Neural progenitor cell (in vitro differentiated cells): ENCODE measurements at places on chromosomes 6 and 20. TPM values are rescaled to one million over a fixed set of nuclear protein-coding genes. Genes with fewer than 3 reads are reported as not detected.
A peak's percentile ranks its signal among the peaks of the same experiment; 100 is the strongest.

The ATRN gene
- total RNA-seq = 31.2 and 36.8 TPM in 2 replicates

The MACROD2 gene
- 11.9 and 12.1 TPM in 2 replicates for total RNA-seq

GRCh38 chr6:119040636-119041035 is 37.8 kb downstream of the FAM184A start:
- H3K4me1 ChIP-seq = peaks cover 17% of the 10 kb centered on the region
- no peak overlapping the region for H3K27ac ChIP-seq
- DNase-seq = no peak
- H3K27me3 ChIP-seq = no peaks in the 10 kb centered on the region
- no peak overlapping the region for H3K4me3 ChIP-seq
- H3K36me3 ChIP-seq = no peaks in the 10 kb centered on the region

DNA sequence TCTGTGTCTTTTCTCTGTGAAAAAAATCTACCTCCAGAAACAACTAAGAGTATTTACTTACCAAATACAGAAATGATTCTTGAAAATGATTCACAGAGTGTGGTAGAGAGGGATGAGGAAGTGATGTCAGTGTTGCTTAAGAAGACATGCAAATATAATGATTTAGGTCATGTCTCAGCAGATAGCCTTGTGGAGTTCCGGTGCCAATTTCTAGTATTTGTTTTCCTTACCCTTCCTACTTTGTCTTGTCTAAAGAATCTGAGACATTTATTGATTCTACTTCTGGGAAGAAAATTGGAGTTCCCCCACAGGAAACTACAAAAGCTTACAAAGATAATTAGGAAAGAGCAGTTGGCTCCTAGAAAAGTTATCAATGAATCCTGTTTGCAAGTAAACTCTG is 68.8 kb downstream of the GJA1 start:
- no peak overlapping the region for H3K4me3 ChIP-seq
- no peaks in the 10 kb centered on the region for H3K36me3 ChIP-seq
- no peaks in the 10 kb centered on the region for H3K4me1 ChIP-seq
- H3K27me3 ChIP-seq = no peaks in the 10 kb centered on the region

- no peaks in the 10 kb centered on the region for H3K27me3 ChIP-seq
- no peak overlapping the region for H3K27ac ChIP-seq
- no peaks in the 10 kb centered on the region for H3K36me3 ChIP-seq
- no peak overlapping the region for H3K4me3 ChIP-seq
Observed at GRCh38 chr6:37077191-37077904, 71.9 kb downstream of the FGD2 start.

GRCh38 chr6:80105972-80106417 is 476 bp upstream of the BCKDHB start:
- H3K36me3 ChIP-seq = no peaks in the 10 kb centered on the region
- peaks cover 4% of the 10 kb centered on the region for H3K27me3 ChIP-seq
- H3K4me1 ChIP-seq = peaks cover 13% of the 10 kb centered on the region
- DNase-seq = no peak
- peak overlapping the region; percentile 99 for H3K4me3 ChIP-seq
